ENCODE measurements at places on chromosomes 1 and 21.

GRCh38 chr1:58657082-58657481, 42.8 kb downstream of the MYSM1 start:
- no peak for DNase-seq

DNA sequence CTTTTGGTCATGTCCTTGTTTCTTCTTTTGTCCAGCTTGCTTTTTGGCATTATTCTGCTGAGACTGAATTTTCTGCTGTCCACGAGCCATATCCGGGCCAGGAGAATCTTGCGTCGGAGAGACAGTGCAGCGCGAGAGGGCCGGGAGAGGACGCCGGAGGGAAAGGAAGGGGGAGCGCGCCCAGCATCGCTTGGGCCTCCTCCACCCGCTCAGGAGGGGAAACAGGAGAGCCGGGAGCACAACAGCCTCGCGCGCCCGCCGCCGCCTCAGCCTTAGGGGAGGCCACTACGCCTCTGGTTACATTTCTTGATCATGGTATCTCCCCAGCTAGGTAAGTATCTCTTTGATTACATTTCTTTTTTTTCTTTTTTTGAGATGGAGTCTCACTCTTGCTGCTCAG, 7.4 kb upstream of the DEGS1 start:
- no peak for DNase-seq

GRCh38 chr1:229287267-229287666, 16.4 kb downstream of the RAB4A start:
- no peak for DNase-seq

DNA sequence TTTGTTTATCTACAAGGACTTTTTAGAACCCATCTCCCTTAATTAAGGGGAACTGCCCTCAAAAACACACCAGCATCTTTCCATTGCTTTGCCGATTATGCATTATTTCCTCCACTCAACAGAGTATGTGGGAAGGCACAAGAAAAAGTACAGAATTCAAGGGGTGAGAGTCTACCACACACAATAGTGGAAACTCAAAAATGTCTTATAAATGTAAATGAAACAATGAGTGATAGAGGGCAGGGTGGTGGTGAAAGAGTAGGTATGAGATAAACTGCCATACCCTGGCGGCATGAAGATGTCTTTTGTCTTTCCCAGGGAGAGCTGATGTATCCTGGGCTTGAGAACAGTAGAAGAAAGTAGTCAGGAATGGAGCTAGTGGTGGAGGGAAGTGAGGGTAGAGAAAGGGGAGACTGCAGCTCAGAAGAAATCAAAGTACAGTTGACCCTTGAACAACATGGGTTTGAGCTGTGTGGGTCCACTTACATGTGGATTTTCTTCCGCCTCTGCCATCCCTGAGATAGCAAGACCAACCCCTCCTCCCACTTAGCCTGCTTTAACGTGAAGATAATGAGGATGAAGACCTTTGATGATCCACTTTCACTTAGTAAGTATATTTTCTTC, 24.4 kb downstream of the CD58 start:
- no peak for DNase-seq

GRCh38 chr1:10909697-10910680, 102.5 kb upstream of the TARDBP start:
- no peak for DNase-seq

GRCh38 chr1:8678673-8679394, 138.6 kb downstream of the RERE start:
- DNase-seq, result no peak

- no peak for DNase-seq
Observed at GRCh38 chr21:39774227-39774626, 29.2 kb downstream of the IGSF5 start.

DNA sequence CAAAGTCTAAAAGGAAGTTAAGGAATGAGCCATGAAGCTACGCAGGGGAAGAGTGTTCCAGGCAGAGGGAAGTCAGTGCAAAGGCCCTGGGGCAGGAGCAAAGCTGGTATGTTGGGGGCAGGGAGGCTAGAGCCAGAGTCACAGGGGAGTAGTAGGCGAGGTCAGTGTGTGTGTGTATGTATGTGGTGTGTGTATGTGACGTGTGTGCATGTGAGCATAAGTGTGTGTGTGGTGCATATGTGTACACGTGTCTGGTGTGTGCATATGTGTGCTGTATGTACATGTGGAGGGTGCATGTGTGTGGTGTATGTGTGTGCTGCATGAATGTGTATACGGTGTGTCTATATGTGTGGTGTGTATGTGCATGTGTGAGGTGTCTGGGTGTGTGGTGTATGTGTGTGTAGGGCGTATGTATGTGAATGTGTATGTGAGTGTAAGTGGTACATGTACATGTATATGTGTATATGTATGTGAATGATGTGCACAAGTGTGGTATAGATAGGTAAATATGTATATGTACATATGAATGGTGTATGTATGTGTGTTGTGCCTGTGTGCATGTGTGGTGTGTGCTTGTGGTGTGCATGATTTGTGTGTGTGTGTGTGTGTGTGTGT, 20.8 kb upstream of the NID1 start:
- no peak for DNase-seq

DNA sequence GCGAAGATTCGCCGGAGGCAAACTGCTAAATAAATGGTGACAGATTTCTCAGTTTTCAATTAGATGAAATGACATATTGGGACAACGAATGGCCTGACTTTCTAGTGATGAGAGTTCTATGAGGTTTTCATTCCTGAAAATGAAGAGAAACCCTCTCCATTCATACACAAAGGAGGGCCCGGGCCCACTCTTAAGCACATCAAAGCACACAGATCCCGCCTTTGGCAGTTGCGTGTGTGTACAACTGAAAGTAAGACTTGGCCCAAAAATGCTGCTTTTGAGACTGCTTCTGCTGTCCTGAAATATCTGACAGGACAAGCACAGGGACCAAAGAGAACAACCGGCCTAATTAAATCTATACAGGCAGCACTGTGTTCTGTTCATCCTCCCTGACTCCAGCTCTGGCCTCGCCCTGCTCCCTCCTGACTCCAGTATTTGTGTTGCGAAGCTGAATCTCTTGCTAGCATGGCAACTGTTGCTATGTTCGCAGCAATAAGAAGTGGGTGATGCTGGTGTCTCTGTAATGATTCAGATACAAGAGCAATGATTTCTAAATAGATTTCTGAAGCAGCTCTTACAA, 7.4 kb downstream of the LRRC53 start:
- DNase-seq, result no peak

DNA sequence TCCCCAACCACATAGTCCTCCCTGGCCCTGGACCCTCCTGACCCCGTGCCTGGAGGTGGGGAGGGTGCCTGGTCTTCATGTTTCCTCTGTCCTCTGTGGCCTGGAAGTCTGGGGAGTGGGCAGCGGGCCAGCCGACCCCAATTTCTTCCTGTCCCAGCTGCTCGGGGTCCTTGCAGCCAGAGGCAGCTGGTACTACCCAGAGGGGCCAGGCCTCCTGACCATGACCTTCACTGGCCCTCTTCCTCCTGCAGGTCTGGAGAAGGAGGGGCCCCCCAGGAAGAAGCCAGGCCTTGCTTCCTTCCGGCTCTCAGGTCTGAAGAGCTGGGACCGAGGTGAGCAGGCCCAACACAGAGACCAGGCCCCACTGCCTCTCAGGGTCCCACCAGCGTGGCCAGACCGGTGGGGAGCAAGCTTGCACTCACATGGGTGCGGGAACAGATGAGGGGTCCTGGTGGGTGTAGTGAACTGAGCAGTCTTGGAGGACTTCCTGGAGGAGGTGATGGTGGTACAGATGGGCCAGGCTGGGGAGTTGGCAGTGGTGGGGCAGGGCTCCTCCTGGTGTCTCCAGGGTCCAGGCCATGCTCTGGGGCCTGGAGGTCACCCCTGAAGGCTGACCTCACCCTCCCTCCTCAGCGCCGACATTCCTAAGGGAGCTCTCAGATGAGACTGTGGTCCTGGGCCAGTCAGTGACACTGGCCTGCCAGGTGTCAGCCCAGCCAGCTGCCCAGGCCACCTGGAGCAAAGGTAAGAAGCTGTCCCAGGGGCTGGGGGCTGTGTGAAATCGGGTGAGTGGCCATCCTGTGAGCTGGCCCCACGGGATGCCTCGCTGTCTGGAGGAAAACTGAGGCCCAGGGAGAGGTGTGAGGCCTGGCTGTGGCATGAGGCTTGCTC, 32.7 kb downstream of the TRIM11 start:
- DNase-seq, result no peak

DNA sequence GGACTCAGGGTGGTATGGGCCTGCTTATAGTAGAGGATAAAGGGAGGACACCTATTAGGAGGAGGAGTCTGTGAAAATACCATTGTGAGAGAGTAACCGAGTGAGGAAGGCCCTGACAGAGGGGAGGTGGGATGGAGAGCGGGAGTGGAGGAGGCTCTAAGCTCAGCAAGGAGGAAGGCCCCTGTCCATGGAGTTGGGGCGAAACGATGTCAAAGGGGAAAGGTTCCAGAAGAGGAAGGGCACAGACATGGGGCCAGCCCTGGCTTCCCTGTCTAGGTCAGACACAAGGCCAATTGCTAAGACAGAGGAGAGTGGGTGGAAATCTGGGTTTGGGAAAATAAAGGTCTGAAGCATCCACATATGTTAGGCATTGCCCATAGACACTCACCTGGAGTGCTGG, 44.2 kb downstream of the ELK4 start:
- no peak for DNase-seq

GRCh38 chr1:53067886-53068285, 5.9 kb downstream of the PODN start:
- DNase-seq, result no peak

DNA sequence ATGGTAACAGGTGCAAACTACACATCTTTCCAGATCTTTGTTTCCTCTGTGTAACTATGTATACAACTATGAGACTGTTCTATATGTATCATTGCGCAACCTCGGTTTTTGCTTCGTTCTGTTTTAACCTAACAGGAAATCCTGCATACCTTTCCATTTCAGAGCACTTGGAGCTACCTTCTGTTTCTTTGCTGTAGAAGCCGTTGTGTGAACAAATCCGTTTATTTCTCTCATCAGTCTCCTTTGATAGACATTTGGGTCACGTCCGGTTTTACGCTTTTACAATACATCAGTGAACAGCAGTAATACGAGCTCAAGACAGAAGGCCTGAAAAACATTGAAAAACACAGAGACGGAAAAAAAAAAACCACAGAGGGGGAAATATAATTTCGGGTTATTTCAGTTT, 10.5 kb downstream of the ATP5IF1 start:
- no peak for DNase-seq

GRCh38 chr1:238606896-238607295, 716.2 kb upstream of the ZP4 start:
- no peak for DNase-seq

DNA sequence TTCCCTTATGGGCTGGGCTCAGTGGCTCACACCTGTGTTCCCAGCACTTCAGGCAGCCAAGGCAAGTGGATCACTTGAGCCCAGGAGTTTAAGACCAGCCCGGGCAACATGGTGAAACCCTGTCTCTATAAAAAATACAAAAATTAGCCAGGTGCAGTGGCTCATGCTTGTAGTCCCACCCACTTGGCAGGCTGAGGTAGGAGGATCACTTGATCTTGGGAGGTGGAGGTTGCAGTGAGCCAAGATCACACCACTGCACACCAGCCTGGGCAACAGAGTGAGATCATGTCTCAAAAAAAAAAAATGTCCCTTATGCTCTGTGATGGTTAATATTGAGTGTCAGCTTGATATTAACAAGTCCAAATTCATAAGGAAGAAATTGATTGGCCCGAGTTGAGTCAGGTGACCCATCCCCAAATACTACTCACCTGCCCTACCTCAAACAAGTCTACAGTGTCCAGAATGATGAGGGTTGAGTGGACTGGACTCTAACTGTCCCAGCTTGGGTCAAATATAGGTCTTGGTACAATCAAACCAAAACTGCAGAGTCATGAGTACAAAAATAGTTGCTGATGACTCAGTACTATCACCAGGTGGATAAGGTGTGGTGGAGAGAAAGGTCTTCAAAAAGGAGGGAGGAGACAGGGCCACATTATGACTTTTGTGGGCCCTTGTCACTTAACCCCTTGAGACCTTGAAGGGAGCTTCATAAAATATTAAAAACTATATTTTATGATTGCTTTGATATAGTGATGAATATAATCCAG, 161.0 kb downstream of the ZNF326 start:
- no peak for DNase-seq

DNA sequence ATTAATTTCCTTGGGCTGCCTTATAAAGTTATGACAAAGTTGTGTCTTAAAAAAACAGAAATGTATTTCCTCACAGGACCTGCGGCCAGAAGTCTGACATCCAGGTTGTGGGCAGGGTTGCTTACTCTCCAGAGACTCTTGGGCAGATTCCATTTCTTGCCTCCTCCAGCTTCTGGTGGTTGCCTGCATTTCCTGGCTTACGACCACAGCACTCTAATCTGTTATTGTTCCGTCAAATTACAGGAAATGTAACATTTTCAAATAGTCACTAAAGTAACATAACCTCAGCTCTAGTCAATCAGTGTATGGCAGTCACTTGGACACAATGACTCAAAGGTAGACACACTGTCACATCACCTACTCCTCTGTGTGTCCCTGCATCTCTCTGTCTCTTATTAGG, 226.8 kb downstream of the DNAH14 start:
- no peak for DNase-seq

- DNase-seq, result no peak
Observed at GRCh38 chr1:87129606-87130005, 199.1 kb upstream of the LMO4 start.

GRCh38 chr1:115506924-115507589, 134.7 kb upstream of the VANGL1 start:
- no peak for DNase-seq

DNA sequence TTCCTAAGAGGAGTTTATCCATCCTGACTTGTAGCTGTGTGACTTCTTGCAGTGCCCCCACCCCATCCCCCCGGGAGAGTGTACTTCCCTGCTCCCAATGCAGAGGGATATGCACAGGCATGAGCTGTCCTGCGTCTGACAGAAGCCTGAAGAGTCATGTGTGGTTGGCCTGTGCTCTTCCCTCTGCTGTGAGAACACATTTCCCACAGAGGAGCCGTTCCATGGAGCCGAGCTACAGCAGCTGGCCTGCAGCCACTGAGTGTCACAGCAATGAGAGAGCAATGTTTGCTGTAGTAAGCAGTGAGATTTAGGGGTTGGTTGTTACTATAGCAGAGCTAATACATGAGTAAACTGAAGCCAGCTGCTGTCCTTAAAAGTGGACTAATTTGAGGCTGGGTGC, 22.0 kb downstream of the PARS2 start:
- DNase-seq, result no peak

DNA sequence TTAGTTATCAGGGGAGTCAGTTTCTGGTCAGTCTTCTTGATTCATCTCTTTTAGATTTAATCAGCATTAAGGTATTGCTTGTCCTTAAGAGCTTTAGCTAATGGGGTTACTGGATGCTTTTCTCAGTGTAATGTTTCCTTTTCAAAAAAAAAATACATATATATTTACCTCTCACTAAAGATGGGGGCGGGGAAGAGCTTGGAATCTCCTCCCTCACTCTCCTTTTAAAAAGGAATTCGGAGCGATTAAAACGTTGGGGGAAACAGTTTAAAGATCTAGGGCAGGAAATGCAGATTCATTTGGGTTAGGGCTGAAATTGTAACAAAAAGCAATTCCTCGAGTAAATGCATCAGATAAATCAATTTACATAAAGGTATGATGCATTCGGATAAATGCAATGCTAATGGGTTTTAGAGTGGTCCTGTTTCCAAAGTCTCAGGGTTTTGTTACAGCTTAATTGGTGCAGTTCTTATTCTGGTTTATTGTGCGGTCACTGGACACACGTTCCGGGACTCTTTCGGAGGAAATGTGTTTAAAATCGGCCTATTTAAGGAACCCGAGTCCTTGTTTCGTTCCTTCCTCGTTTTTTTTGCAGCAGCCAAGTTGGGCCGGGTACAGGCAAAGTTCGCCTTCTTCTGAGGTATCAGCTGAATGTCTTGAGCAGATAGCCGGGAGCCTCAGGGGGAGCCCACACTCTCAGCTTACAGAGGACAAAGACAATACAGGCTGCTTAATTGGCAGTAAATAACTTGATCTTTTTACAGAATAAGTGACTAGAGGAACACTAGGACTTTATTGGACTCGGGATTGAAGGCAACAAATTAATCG, 1.6 kb downstream of the LMO4 start:
- DNase-seq, result no peak
